ENCODE measurements at places on chromosomes 4 and X. TPM values are rescaled to one million over a fixed set of nuclear protein-coding genes. Genes with fewer than 3 reads are reported as not detected.

Gene ZGRF1
- 10.0 TPM for total RNA-seq

Gene PASD1
- not detected for total RNA-seq

Gene OPHN1
- 9.0 TPM for total RNA-seq

Gene LONRF3
- 0.43 TPM for total RNA-seq

Gene CRLF2
- total RNA-seq: not detected

Gene SH3D19
- total RNA-seq: 46.6 TPM

Gene L1CAM
- total RNA-seq: 16.4 TPM

Gene SSX3
- total RNA-seq: not detected

Gene GLOD5
- not detected for total RNA-seq

Gene RTL3
- 0.32 TPM for total RNA-seq

Gene PCDH11X
- not detected for total RNA-seq

Gene OGT
- 159 TPM for total RNA-seq

Gene UGT2A3
- not detected for total RNA-seq

Gene RAB39B
- 0.43 TPM for total RNA-seq

Gene BCAP31
- total RNA-seq: 105 TPM

Gene TRIM75
- total RNA-seq: 0.32 TPM

Gene SLITRK4
- total RNA-seq: 6.1 TPM

Gene ARMCX1
- 41.9 TPM for total RNA-seq

Gene HAND2
- 45.4 TPM for total RNA-seq

Gene SYP
- under 0.01 TPM for total RNA-seq

Gene AFM
- not detected for total RNA-seq

Data from fibroblast of villous mesenchyme (primary cell).